ENCODE measurements at places on chromosomes 11 and 22. TPM values are rescaled to one million over a fixed set of nuclear protein-coding genes. Genes with fewer than 3 reads are reported as not detected.

The APOC3 gene
- total RNA-seq = not detected

The GRK3 gene
- total RNA-seq = 10.9 TPM

The RFPL2 gene
- total RNA-seq = not detected

The NRXN2 gene
- total RNA-seq = 1.3 TPM

The ANO9 gene
- 15.6 TPM for total RNA-seq

The CCDC87 gene
- not detected for total RNA-seq

The EML3 gene
- 69.9 TPM for total RNA-seq

The VPS51 gene
- 360 TPM for total RNA-seq

DNA sequence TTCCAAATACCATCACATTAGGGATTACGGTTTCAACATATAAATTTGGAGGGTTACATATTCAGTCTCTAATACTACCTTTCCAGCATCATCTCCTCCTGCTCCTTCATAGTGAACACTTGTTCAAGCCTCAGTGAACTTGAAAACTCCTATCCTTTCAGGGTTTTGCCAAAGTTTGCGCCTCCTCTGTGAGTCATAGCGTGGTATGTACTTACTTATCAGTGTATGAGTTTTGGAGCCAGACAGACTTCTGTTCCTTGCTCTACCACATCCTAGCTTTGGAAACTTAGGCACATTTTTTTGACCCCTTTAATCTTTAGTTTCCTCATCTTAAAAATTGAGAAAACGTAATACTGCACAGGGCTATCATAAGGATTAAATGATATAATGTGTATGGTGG is 160.1 kb upstream of the ZC3H12C start:
- no peak for DNase-seq

- DNase-seq = no peak
Measured at GRCh38 chr11:134332189-134332631, 422 bp downstream of the GLB1L2 start.

GRCh38 chr11:128484172-128484571 is 103.2 kb downstream of the ETS1 start:
- no peak for DNase-seq

- DNase-seq = no peak
Measured at GRCh38 chr11:14094481-14095037, 132.0 kb downstream of the SPON1 start.

DNA sequence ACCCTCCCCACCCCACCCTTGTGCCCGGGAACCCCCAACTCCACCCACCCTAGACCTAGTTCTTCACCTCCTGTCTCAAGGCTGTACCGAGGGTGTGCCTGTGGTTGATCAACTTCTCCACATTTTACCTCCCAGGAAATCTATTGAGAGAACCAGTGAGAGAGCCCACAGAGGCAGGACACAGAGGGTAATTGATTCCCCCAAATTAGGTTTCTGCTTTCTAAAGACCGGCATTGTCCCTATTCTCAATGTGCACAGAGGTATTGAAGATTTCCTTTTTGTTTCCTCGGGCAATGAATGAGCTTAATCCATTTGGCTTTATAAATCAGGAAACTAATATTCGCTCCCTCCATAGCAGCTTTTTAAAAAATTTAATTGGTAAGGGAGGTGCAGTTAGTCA is 6.0 kb upstream of the LMO1 start:
- no peak for DNase-seq

- no peak for DNase-seq
Measured at GRCh38 chr11:70046089-70046488, 32.0 kb upstream of the ANO1 start.

DNA sequence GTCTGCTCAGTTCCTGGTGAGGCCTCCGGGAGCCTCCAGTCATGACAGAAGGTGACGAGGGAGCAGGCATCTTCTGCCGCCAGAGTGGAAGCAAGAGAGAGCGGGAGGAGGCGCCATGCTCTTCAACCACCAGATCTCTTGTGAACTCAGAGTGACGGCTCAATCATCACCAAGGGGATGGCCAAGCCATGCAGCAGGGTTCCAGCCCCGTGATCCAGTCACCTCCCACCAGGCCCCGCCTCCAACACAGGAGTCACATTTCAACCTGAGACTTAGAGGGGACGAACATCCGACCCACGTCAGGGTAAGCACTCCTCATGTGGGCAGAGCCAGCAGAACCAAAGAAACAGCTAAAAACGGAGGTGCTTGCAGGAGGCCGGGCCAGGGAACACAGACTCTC is 1470.5 kb downstream of the BRD1 start:
- DNase-seq = no peak

DNA sequence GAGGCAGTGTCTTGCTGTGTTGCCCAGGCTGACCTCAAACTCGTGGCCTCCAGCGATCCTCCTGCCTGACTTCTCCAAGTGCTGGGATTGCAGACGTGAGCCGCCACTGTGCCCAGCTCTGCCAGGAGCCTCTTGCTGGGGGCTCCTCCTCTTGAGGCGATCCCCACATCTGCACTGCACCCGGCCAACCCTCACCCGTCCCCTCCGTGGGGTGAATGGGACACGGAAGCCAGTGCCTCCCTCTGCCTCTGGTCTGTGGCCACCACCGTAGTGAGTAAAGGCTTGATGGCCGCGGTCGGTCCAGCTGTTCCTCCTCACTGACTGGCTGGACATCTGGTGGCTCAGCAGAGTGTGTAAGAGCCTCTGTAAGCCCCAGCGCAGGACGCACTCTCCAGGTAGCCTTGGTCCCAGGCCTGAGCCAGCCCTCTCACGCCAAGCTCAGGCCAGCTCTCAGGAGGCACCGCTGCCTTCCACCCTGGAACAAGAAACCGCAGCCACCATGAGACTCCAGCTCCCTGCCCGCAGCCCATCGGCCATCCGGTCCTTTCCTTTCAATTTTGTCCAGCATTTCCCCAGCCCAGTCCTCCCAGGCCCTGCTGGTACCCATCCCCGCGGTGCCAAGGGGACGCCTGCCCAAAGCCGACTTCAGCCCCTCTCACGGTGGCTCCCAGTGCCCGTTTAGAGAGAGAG is 100.3 kb downstream of the BRD1 start:
- DNase-seq = no peak

DNA sequence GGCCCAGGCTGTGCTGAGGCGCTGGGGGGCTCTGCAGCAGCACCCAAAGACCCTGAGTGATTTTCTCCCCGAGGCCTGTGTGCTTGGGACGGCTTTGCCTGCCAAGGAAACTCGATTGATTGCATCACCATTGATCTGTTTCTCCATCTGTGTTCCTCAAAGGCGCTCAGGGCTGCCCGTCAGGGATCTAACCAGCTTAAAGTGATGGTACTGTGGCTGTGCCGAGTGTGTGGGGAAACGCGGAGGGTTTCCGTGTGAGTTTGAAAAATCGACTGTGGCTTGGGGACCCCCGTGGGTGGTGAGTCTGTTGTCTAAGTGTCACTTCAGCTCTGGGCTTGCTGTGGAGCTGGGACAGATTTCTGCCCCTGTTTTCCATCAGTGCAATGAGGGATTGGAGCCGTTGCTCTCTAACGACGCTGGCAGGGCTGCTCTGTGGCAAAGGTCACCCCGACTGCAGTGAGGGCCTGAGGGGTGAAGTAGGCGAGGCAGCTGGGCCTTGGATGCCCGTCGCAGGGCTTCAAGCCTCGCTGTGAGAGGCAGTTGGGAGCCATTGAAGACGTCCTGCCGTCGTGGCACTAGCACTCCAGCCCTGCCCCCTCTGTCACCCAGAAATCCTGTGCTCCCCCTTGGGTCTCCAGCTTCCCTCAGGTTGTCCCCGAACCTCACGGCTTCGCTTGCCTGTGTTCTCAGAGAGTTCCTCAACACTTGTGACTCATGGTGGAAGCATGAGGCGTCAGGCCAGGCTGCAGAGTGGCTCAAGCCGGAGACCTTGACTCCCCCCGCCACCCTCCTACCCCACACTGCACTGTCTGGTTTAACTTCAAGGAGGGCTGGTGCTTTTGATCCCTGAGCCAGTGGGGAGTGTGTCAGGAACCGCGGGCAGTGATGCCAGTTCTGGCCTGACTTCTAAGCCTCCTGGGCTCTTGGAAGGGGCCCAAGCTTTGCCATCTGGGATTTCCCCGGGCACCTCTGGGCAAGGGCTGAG is 21.8 kb downstream of the CACNA1I start:
- DNase-seq = peak; percentile 42

DNA sequence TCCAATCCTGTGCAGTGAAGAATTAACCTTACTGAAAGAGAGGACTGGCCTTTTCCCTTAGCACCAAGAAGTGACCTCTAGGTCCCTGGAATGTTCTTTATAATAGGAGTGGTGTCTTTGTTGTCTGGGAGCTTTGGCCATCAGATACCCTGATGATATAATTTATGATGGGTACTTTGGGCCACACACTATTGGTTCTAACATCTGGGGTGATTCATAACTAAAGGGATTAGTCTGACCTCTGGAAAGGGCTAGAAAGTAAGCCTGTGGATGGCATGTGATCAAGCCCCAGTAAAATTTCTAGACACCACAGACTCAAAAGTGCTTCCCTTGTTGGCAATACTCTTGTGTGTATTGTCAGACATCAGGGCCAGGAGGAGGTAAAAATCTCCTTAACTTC is 891.2 kb downstream of the KCNA4 start:
- DNase-seq = no peak

- DNase-seq = peak; percentile 61
Measured at GRCh38 chr11:64251016-64251752, at the start of gene PLCB3. Gene PLCB3 (plus strand): TSS chr11:64251530. CDS start chr11:64251650, 120 bp downstream.

DNA sequence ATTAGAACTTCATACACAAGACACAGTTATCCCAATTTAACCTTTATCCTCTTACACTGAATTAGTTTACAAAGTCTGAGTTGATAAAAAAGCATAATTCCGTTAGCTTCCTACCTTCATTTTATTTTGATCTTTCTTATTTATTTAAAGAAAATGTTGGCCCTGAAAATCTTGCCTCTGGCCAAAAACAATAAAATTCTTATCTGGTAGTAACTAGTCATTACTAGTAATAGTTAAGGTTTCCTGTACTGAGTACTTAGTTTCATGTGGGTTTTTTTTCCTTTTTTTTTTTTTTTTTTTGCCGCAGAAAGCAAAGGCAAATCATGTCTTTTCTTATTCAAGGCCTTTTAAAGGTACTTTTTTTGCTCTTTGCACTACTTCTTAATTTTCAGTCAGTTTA is 120.6 kb downstream of the PAX6 start:
- no peak for DNase-seq

- DNase-seq = no peak
Measured at GRCh38 chr22:40425082-40425481, 54.7 kb downstream of the SGSM3 start.

- DNase-seq = no peak
Measured at GRCh38 chr11:131914361-131914774, 544.0 kb downstream of the NTM start.

DNA sequence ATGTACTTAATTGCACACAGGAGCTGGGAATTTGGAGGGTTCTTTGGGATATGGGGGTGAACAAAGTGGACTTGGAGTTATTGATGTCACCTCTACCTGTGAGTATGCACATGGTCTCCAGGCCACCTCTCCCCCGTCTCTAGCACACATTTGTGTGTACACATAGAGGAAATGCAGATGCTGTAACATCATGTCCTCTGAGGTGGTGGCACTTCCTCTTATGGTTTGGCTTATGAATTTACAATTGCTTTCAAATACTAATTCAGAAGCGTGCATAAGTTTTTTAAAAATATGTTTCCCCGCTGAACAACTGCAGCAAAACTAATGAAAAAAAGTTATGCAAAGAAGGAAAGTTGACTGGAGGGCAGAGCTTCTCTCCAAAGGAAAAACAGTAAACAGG is 152.0 kb upstream of the TENM4 start:
- no peak for DNase-seq

DNA sequence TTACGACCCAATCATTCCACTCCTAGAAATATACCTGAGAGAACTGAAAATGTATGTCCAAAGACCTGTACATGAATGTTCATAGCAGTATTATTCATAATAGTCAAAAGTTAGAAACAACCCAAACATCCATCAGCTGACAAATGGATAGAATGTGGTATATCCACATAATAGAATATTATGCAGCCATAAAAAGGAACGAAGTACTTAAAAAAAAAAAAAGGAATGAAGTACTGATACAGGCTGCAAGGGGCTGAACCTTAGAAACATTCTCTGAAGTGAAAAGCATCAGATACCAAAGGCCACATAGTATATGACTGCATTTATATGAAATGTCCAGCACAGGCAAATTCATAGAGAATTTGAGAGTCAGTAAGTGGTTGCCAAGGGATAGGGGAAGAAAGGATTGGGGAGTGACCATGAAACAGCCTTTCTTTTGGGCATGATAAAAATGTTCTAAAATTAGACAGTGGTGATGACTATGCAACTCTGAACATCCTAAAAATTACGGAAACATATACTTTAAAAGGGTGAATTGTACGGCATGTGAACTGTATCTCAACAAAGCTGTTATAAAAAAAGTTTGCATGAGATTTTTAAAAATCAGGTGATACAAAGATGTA is 1.8 kb downstream of the TPST2 start:
- no peak for DNase-seq

- no peak for DNase-seq
Measured at GRCh38 chr11:19552161-19552560, 160.5 kb upstream of the NAV2 start.

DNA sequence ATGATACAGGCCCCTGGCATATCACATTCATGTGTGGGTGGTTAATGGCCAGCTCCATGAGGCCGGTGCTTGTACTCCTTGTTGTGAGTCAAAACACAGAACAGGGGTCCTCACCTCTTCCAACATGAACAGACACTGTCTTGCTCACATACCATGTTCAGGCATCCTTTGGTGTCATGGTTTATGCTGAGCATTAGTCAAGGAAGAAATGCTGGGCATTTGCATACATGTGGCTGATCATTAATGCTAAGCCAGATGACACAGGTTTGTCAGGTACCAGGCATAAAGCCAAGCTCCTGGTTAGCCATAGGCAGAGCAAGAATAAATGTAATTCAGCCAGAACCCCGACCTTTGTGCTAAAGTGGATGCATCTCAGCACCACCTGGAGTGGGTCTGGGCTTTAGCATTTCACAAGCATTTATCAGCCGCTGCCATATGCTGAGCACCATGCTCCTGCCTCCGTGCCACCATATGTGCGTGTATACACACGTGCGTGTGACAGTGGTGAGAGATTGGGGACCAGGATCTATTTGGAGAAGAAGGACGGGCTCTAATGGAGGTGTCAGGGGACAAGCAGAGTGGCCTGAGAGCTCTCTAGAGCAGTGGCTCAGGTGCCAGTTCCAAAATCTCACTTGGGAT is 55.0 kb downstream of the MICAL2 start:
- DNase-seq = no peak

DNA sequence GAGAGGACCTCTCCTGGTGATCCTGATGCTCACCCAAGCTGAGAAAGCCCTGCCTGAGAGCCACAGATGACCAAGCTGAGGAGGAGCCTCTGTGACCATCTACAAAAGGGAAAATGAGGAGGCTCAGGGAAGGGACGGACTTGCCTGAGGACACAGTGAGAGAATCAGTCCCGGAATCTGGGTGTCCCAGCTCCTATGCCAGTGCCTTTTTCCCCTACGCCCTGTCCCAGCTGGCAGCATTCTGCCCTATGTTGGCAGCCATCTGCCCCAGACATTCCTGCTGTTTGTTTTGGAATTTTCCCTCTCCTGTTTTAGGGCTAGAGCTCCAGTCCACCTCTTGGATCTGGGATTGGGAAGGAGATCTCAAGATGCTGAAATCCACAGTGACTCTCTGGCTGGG is 54.6 kb downstream of the C11orf58 start:
- DNase-seq = no peak

Measured in body of pancreas (tissue), 4 donors.